ENCODE measurements at places on chromosomes 1 and 21. TPM values are rescaled to one million over a fixed set of nuclear protein-coding genes. Genes with fewer than 3 reads are reported as not detected.

DNA sequence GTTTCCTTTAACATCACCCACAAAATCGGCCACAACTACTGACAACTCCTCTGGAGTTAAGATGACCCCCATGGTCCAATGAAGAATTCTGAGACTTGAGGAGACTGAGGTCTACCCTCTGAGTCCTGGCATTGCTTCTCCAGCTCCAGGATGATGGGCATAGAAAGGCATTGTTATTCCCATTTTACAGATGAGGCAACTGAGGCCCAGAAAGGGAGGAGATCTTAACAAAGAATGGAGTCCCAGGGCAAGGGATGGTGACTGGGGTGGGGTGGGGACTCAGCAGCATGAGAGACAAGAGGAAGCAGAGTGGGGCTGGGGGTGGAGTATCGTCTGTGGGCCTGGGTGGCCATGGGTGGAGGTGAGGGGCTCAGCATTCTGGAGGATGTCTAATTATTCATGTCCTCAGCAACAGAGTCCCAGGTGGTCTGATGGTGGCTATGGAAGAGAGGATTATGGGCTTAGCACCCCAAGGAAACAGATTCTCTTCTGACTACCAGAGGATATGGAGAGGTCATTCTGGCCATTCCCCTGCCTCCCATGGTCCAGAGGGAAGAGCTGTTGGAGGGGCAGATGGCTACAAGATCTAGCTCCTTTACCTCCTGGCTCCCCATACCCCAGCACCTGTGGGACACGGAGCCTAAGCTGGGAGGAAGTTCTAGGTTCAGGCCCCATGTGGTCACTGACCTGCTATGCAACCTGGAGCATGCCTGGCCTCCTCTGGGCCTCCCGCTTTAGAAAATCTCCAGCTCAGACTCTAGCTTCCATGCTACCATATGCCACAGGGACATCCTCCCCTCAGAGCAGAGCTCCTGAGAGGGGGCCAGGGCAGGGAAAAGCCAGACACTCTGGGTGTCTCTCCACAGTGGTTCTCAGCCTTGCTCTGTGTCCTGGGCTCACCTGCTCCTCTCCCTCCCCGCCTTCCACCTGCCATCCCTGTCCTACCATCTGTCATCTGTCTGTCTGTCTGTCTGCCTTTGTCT lies 37.4 kb upstream of the DMBX1 start:
- H3K36me3 ChIP-seq = no peaks in the 10 kb centered on the region
- peaks cover 48% of the 10 kb centered on the region for H3K4me1 ChIP-seq
- H3K27ac ChIP-seq = no peak overlapping the region

GRCh38 chr1:97066860-97067259 lies 345.3 kb downstream of the PTBP2 start:
- no peak for DNase-seq
- H3K4me1 ChIP-seq = no peaks in the 10 kb centered on the region
- no peak overlapping the region for H3K4me3 ChIP-seq
- no peak overlapping the region for H3K27ac ChIP-seq
- no peaks in the 10 kb centered on the region for H3K36me3 ChIP-seq

- peak; percentile 87 for DNase-seq
- no peak overlapping the region for H3K4me3 ChIP-seq
- H3K27me3 ChIP-seq = no peaks in the 10 kb centered on the region
- H3K27ac ChIP-seq = peak overlapping the region; percentile 16
Observed at GRCh38 chr1:27122652-27123051, 32.3 kb downstream of the SLC9A1 start.

DNA sequence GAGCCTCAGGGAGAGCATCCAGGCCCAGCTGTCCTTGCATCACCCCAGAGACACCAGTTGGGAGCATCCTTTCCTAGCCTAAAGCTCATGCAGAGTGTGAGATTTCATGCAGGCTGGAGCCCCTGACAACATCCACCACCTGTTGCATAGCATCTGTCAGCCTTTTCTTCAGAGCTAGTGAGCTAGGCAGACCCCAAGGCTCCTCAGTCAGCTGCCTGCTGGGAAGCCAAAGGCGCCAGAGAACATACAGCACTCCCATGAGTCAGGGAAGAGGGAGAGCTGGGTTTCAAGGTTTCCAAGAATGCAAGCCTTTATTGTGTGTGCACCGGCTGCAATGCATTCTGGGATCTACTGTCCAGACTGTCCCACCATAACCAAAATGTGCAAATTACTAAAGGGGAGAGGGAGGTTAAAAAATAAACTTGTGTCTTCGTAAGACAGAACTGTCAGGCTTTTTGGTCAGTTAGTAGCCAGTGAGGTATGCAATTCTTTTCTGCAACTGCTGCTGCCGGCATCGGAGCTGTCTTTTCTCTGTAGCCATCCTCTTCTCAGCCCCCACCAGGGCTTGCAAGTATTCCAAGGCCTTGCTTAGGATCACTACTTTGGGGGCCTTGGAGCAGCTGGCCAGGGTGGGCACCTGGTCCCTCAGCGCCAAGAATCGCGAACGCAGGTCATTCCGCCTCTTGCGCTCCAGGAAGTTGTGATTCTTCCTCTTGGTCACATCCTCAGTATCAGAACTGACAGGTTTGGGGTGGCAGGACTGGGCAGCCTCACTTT lies 4.6 kb downstream of the MYCL start:
- DNase-seq = no peak
- H3K27ac ChIP-seq = no peak overlapping the region
- H3K36me3 ChIP-seq = no peaks in the 10 kb centered on the region

GRCh38 chr1:37442139-37442538 lies 32.2 kb upstream of the ZC3H12A start:
- H3K4me3 ChIP-seq = no peak overlapping the region
- H3K36me3 ChIP-seq = no peaks in the 10 kb centered on the region
- H3K27ac ChIP-seq = no peak overlapping the region
- peaks cover 31% of the 10 kb centered on the region for H3K27me3 ChIP-seq

DNA sequence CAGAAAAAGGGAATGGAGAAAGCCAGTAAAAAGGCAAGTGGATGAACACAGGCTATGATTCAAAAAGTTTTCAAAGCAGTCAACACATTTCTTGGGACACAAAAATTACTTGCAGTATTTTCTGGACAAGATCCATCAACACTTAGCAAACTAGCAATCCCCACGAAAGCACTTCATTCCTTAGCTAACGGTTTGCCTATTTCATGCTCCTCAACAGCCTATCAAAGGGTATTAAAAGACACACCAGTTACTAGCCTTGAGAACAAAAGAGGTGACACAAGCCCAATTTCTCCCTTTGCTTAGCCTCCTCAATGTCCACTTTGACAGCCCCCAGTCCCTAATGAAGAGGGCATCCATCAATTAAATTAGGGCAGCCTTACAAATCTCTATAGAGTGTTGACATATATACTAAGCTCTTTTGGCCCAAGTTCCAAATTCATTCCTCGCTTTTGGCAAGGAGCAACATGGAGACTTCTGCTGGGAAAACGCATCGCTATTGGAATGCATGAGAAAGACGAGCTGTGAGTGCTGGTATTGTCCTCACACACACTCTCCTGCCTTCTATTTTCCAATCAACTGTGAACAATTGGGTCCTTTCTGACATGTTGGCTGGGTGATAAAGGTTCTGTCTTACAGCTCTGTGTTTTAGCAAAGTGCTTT lies 180.0 kb downstream of the TNR start:
- H3K27ac ChIP-seq = no peak overlapping the region
- no peaks in the 10 kb centered on the region for H3K4me1 ChIP-seq
- H3K36me3 ChIP-seq = no peaks in the 10 kb centered on the region

- H3K4me1 ChIP-seq = peaks cover 48% of the 10 kb centered on the region
- peaks cover 19% of the 10 kb centered on the region for H3K27me3 ChIP-seq
- 0 out of 3 replicates have a peak overlapping the region, but pooled peaks have one; percentile 14 for H3K27ac ChIP-seq
- no peak overlapping the region for H3K4me3 ChIP-seq
- peak; percentile 67 for DNase-seq
- H3K36me3 ChIP-seq = no peaks in the 10 kb centered on the region
Observed at GRCh38 chr1:154883919-154884868, 14.1 kb upstream of the KCNN3 start.

DNA sequence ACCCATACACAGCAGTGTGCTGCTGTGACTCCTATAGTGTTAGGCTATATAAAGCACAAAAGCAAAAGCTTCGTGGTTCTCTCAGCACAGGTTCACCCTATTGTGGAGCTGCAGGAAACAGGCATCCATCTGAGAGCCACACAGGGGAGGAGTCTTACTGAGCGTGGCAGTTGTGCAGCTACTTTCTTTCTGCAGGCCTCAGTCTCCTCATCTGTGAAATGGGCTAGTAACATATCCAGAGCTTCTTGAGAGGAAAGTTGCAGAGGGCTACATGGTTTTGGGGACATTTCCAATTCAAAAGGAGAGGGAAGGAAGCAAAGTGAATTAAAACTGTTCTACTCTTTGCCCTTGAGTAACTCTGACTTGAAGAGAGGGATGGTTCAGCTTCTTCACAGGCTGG lies 142.0 kb downstream of the FOXD2 start:
- no peaks in the 10 kb centered on the region for H3K36me3 ChIP-seq
- H3K27ac ChIP-seq = no peak overlapping the region
- peaks cover 26% of the 10 kb centered on the region for H3K27me3 ChIP-seq

The ADAM30 gene
- total RNA-seq = not detected

The CDC42BPA gene
- 54.9 TPM for total RNA-seq

The MRPL39 gene
- 71.7 TPM for total RNA-seq

Measured in K562 (cell line).